ENCODE measurements at places on chromosomes 5 and 9.

DNA sequence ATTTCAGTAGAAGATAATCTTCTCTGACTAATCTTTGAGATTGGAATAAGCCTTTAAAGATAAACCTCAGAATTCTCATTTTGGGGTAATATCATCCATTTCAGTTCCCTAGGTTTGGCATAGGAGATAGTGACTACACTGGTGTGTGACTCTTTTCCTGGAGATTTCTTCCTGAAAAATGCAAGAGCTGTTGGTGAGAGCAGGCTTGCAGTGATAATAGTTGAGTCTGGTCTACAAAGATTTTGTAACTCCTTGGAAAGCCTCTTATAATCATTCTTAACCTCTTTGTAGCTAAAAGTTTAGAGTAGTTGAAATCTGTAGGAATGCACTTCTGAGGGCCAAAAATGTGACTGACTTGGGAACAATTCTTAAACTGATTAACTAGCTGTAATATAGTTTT lies 23.4 kb downstream of the RANBP17 start:
- DNase-seq: no peak

DNA sequence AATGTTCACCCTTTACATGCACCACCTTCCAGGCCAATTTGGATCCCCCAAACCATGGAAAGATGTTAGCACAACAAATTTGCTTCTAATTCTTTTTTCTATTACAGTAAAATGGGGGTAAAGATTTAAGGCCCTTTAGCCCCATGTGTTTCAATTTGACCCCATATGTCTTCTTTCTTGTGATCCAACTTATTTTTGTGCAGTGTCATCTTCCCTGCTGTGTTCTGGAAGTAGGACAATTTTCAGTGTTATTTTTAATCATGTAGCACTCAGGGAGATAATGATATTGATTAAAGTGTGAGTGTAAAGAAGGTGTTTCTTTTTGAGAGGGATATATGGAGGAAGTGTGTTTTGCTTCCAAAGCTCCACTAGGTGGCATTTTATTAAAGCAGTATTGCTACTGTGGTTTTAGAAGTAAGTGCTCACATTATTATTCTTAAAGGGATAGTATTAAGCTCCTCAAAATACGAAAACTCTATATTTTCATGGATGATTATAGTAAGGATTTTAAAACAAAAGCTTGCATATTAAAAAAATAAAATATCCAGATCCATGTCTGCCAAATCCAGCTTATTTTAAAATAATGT lies 118.7 kb upstream of the ATP10B start:
- DNase-seq: peak; percentile 14

GRCh38 chr9:124008303-124008693 lies 3.3 kb upstream of the LHX2 start:
- DNase-seq: no peak

DNA sequence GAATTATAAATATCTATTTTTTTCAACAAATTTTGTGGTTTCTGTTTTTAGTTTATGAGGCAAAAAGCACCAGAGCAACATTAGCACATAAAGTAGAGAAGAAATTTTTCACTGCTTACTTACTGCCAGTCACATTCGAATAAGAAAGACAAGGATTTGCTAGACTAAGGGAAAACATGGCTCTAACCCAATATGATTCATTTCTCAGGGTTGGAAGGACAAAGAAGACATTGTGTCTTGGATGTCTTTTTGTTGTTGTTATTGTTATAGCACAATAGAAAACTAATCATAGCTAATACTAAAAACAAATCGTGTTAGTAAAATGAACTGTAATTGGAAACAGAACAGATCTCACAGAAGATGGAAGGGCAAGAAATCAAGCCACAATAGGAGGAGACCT lies 90.9 kb upstream of the SLCO6A1 start:
- DNase-seq: no peak

GRCh38 chr5:107814183-107814827 lies 143.6 kb upstream of the EFNA5 start:
- DNase-seq: no peak

DNA sequence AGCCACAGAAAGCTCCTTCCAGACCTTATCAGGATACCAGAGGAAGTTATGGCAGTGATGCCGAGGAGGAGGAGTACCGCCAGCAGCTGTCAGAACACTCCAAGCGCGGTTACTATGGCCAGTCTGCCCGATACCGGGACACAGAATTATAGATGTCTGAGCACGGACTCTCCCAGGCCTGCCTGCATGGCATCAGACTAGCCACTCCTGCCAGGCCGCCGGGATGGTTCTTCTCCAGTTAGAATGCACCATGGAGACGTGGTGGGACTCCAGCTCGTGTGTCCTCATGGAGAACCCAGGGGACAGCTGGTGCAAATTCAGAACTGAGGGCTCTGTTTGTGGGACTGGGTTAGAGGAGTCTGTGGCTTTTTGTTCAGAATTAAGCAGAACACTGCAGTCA lies 70.8 kb upstream of the ENTREP1 start:
- no peak for DNase-seq

- no peak for DNase-seq
Observed at GRCh38 chr5:171709930-171710329, 75.7 kb upstream of the SMIM23 start.

DNA sequence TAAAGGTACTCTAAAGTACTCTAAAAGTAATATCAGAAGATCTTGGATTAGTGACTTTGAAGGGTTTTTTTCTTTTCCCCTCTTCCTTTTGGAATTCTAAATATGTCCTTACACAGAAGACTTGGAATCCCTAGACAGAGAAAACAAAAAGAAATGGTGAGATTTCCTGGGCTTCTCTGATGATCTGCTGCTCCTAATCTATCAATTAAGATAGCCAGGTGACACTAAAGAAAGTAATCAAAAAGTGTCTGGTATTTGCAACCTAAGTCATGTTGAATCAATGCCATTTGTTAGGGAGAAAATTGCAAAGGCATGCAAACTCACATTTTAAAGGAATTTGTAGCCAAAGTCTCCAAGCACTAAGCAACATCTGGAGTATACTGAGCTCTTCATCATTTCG lies 29.5 kb upstream of the MYO10 start:
- DNase-seq: no peak

DNA sequence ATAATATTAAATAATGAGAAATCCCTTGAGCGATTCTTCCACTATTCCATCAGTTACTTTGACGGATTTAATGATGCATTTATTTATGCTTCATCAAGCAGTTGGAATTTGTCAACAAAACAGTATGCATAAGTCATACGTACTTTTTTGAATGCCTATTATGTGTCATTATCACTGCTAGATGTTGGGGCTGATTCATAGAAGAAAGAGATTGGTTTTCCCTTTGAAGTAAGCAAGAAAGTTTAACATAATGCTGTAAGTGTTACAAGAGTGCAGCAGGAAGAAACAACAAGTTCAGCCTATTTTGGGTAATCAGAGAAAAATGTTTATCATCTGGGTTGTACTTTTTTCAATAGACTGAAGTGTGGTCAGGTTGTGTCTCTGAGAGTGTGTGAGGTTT lies 121.2 kb upstream of the RANBP3L start:
- no peak for DNase-seq

DNA sequence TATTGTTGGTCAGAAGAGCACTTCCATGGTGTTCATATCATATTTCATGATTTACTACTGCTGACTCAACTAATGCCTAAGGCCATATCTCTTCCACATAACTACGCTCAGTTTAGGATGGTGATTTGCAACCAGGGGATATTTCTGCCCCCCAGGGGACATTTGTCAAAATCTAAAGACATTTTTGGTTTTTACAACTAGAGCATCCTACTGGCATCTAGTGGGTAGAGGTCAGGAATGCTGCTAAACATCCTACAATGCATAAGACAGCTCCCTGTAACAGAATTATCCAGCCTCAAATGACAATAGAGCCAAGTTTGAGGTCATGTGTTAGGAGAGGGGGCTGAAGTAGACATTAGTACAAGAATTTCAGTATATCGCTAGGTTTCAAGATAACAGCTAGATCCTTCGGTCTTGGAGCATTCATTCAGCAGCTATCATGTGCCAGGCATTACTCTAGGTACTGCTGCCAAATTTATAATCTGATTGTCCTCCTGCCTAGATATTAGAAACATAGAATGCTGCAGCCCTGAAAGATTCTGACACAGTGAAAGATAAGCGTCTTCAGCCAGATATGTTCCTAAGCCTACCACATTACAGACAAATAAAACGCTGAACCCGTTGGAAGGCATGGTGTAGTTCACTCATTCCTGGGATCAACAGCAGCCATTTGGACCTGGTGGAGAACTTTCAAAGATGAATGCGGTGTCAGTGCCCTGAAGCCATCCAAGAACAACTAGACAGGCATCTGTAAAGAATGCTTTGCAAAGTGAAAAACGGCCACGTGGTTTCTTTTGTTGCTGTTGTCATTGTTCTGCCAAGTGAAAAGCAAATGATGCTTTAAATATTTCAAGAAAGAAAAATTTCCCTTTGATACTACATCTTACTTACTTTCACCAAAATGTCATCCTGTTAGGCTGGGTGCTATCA lies 55.5 kb upstream of the FST start:
- no peak for DNase-seq

GRCh38 chr9:136054798-136055714 lies 40.0 kb downstream of the NACC2 start:
- no peak for DNase-seq

DNA sequence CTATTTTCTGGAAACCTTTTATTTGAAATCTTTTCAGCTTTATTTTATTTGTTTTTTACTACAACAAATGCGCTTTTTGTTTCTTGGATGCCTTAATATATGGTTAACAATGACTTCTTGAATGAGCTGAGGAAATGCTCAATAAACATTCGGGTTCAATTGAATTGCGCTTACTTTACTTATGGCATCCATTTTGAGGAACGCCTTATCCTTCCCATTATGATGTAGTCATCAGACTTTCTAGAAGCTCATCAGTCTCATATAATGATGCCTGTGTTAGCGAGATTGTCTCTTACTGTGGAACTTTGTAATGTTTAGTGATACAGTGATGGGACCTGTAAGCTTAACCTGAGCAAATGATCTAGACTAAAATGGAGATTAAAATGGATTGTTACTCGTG lies 916 bp downstream of the SHLD3 start:
- DNase-seq: no peak

DNA sequence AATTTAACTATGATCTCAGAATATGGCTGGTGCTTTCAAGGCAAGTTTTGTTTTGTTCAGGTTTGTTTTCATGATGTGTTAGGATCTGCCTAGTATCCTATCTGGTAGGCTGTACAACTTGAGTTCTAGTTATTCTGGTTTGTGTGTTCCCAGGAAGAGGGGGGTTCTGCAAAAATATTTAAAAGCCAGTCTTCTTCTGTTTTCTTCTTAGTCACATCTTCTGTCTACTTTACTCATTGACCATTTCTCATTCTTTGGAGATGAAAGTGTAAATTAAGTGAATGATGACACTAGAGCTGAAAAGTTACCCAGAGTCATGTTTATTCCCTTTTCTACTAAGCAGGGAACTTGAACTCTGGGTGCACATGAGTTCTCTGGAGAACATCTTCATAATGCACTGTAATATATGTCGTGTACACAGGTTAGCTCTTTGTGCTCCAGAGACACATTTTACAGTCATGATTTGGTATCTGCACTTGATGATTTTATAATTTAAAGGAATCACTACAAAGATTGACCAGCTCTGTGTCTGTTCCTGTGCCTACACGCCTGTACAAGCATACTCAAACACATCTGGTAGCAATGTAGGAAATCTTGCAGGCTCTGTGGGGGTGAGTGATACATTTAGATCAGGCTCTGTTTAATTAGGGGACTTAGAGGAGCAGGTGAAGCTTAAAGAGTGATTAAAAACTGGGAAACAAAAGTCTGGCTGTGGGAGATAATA lies 5.0 kb downstream of the SMAD5 start:
- DNase-seq: no peak

- no peak for DNase-seq
Observed at GRCh38 chr9:97933297-97933998, 4.5 kb downstream of the HEMGN start.

All from NCI-H1417 (cell line).